ENCODE measurements at places on chromosomes 12 and 14. TPM values are rescaled to one million over a fixed set of nuclear protein-coding genes. Genes with fewer than 3 reads are reported as not detected.

DNA sequence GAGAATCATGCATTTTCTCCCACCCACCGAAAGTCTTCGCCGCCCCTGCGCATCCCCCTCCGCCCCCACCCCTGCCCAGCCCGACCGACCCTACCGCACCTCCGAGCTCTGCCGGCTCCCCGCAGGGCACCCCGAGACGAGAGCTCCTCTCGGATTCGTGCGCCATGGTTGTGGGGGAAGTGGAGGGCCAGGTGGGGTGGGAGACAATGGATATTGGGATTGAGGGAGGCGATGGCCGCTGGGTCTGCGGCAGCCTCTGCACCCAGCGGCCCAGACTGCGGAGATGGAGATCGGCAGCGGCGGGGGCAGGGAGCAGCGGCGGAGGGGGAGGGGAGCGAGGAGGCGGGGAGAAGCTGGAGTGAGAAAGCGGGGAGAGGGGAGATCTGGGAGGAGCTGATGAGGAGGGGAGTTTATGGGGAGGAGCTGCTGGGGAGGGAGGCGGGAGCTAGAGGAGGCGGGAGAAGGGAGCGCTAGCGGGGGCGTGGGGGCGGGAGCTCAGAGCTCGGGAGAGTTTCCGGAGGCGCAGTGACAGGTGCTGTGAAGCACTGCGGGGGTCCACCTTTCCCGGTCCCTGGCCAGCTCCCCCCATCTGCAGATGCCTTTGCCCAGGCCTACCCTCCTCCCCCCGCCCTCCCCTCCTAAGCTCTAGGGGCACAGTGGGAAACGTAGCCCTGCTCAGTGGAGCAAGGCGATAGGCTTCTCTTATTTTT is at the start of gene SALL2:
TSS of gene SALL2 (minus strand) at position 385 of the 710 bp plus-strand sequence. CDS start at position 166, 219 bp downstream.
- H3K27me3 ChIP-seq: no peaks in the 10 kb centered on the region

- DNase-seq: no peak
- H3K4me3 ChIP-seq: no peak overlapping the region
- H3K27me3 ChIP-seq: no peaks in the 10 kb centered on the region
- no peak overlapping the region for H3K27ac ChIP-seq
- H3K36me3 ChIP-seq: no peaks in the 10 kb centered on the region
Observed at GRCh38 chr12:83404521-83404920, 717.8 kb downstream of the TMTC2 start.

DNA sequence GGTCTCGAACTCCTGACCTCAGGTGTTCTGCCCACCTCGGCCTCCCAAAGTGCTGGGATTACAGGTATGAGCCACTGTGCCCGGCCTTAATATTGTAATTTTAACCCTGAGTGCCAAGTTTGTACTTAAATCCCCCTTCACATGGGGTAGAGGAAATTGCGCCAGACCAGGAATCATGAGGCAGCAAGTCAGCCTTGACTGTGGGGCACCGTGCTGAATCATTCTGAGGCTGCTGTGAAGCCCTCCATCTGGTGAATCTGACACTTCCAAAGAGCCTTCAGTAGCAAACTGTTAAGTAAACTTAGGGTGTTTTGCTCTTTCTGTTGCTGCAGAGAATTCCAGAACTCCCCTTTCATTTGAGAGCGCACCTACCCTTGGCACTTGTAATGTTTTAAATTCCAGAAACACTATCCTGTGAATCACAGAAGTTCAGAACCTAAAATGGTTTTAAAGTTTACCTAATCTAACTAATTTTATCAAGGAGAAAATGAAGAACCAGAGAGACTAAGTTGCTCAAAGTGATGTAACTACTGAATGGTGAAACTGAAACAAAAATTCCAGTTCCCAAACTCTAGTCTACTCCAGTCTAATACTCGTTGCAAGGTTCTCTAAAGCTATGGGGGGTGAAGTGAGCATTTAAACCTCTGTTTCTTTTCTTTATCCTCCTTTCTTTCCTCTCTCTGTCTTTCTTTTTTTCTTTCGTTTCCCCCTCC is 7.5 kb downstream of the HEBP1 start:
- H3K4me1 ChIP-seq: no peaks in the 10 kb centered on the region
- no peak for DNase-seq

GRCh38 chr14:104694991-104695659 is 5.7 kb downstream of the INF2 start:
- peak; percentile 63 for DNase-seq
- H3K27me3 ChIP-seq: no peaks in the 10 kb centered on the region
- peaks cover 52% of the 10 kb centered on the region for H3K4me1 ChIP-seq

Gene GPR84
- 0.15 TPM for total RNA-seq

DNA sequence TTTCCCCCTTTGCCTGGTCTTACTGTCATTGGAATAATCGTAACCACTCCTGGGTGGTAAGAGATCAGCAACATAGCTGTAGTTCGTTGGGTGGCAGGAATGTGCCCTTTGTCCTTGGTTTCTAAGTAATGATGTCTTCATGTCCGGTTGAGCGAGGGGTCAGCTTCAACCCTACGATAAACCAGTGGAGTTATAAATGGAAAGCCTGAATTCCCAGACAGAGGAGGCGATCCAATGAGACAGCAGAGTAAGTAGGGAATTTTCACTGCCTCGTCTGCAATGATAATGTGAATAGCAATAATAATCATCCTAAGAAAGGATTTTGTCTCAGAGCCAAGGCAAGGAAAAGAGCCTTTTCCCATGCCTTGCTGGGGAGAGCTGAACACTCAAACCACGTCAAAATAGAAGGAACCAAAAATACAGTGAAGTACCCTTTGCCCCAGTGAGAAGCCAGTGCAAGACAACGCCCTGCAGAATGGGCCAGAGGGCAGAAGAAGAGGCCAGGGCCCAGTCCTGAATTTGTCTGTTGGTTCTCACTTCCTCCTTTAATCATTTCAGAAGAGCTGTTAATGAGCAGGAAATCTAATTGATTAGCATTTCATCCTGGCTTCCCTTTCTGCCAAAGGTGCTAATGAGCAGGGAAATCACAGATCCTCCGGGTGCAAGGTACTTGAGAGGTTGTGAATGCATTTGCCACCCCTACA is 330.7 kb downstream of the CACNA1C start:
- H3K27ac ChIP-seq: no peak overlapping the region
- no peak overlapping the region for H3K4me3 ChIP-seq
- no peaks in the 10 kb centered on the region for H3K36me3 ChIP-seq
- H3K4me1 ChIP-seq: no peaks in the 10 kb centered on the region
- DNase-seq: no peak
- no peaks in the 10 kb centered on the region for H3K27me3 ChIP-seq

DNA sequence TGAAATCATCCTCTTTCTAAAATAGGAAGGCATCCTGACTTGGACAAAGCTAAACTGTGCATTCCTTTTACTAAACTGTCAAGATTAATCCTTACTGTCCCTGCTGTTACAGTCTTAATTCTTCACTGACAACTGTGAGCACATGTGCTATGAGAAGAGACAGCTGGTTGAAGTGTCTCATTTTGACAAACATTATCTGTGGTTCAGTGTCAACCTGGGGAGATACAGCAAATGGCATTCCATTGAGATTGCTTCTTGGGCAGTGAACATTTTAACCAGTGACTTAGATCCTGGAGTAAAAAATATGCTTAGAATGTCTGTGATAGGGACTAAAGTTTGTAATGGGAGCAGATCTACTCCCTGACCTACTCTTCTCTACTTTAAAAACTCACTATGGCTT is 552.6 kb upstream of the ATP2B1 start:
- DNase-seq: no peak
- no peak overlapping the region for H3K27ac ChIP-seq
- no peaks in the 10 kb centered on the region for H3K27me3 ChIP-seq
- no peaks in the 10 kb centered on the region for H3K36me3 ChIP-seq

DNA sequence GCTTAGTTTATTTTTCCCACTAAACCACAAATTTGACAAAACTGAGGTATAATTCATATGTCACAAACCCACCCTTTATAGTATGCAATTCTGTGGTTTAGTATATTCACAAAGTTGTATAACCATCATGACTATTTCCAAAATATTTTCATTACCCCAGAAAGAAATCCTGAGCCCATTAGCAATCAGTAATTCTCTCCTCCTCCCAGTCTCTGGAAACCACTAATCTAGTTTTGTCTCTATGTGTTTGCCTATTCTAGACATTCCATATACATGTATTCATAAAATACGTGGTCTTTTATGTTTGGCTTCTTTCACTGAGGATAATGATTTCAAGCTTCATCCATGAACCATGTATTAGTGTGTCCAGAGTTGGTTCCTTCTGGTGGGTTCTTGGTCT is 267.6 kb downstream of the AEBP2 start:
- H3K4me1 ChIP-seq: no peaks in the 10 kb centered on the region
- no peaks in the 10 kb centered on the region for H3K27me3 ChIP-seq
- no peak for DNase-seq
- no peak overlapping the region for H3K27ac ChIP-seq
- no peak overlapping the region for H3K4me3 ChIP-seq

Data from CD8-positive, alpha-beta memory T cell (primary cell).